Aortic smooth muscle cell (primary cell): ENCODE measurements at places on chromosomes 16 and 17. TPM values are rescaled to one million over a fixed set of nuclear protein-coding genes. Genes with fewer than 3 reads are reported as not detected.

Gene NPIPB6
- 1.2 and 1.3 TPM in 2 replicates for total RNA-seq

Gene FZD2
- 4.4 TPM in 2 replicates for total RNA-seq

Gene KRTAP4-3
- not detected in 2 replicates for total RNA-seq

Gene MYL4
- total RNA-seq = 0.13 TPM in 1 of 2 replicates, not detected in the other

Gene CDRT15L2
- total RNA-seq = not detected in 2 replicates

Gene ASIC2
- 0.12 and 0.13 TPM in 2 replicates for total RNA-seq

Gene PRSS22
- total RNA-seq = not detected in 2 replicates

Gene SRCIN1
- total RNA-seq = under 0.01 TPM in 1 of 2 replicates, not detected in the other

Gene DLX3
- total RNA-seq = 0.26 and 0.56 TPM in 2 replicates

Gene MRTFB
- total RNA-seq = 3.8 and 5.3 TPM in 2 replicates

Gene CA7
- not detected in 2 replicates for total RNA-seq

Gene RAB37
- total RNA-seq = 1.1 and 2.5 TPM in 2 replicates

Gene USP36
- 17.7 and 17.8 TPM in 2 replicates for total RNA-seq

Gene LRRC75A
- total RNA-seq = 2.5 TPM in 2 replicates

Gene DNAI2
- not detected in 2 replicates for total RNA-seq

Gene SLC25A11
- total RNA-seq = 59.3 and 64.7 TPM in 2 replicates

Gene XYLT1
- total RNA-seq = 7.4 and 8.5 TPM in 2 replicates

Gene MYOCD
- total RNA-seq = 2.4 and 3.5 TPM in 2 replicates

Gene TP53TG3B
- not detected in 2 replicates for total RNA-seq

Gene AARSD1
- total RNA-seq = 23.4 and 37.5 TPM in 2 replicates

Gene TBC1D3B
- 1.1 and 1.7 TPM in 2 replicates for total RNA-seq

Gene KRT25
- not detected in 2 replicates for total RNA-seq

Gene SLC35G6
- not detected in 2 replicates for total RNA-seq

Gene BRIP1
- 5.4 and 7.0 TPM in 2 replicates for total RNA-seq

Gene OTOA
- total RNA-seq = 0.13 and 0.19 TPM in 2 replicates

Gene ETV4
- total RNA-seq = 2.7 and 3.2 TPM in 2 replicates

Gene SHISA9
- total RNA-seq = 0.06 TPM in 1 of 2 replicates, not detected in the other

Gene ABCA6
- 64.7 and 127 TPM in 2 replicates for total RNA-seq

Gene RNF167
- 17.6 and 19.8 TPM in 2 replicates for total RNA-seq

Gene SERPINF2
- total RNA-seq = not detected in 2 replicates

Gene RIPOR1
- total RNA-seq = 39.9 and 64.8 TPM in 2 replicates

Gene C17orf78
- not detected in 2 replicates for total RNA-seq

Gene CIAO2B
- 126 and 169 TPM in 2 replicates for total RNA-seq

Gene C1QL1
- total RNA-seq = 0.31 and 0.66 TPM in 2 replicates

Gene CTF1
- 0.81 and 0.92 TPM in 2 replicates for total RNA-seq

Gene CTRB2
- total RNA-seq = not detected in 2 replicates

Gene MNT
- total RNA-seq = 7.7 and 10.1 TPM in 2 replicates

Gene CHMP6
- total RNA-seq = 14.0 and 15.7 TPM in 2 replicates
